ENCODE measurements at places on chromosomes 13 and 19.

GRCh38 chr19:51417810-51418157, 342 bp upstream of the SIGLEC10 start:
- no peak for DNase-seq

DNA sequence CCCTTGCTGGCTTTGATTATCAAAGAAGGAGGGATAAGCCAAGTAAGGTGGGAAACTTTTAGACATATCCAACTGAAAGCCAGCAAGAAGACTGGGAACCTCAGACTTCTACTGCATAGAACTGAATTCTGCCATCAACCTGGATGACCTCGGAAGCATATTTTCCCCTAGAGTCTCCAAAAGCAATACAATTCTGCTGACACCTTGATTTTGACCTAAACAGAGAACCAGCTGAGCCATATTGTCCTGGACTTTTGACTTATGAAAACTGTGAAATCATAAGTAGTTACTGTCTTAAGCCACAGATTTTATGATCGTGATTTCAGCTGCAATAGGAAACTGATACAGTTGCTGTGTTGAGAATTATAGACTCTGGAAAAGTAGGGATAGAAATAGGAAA, 227.6 kb downstream of the PCDH20 start:
- no peak for DNase-seq

GRCh38 chr19:56637976-56638555, 4.9 kb upstream of the SMIM17 start:
- peak; percentile 59 for DNase-seq

- no peak for DNase-seq
Measured at GRCh38 chr19:29247872-29248271, 34.9 kb upstream of the UQCRFS1 start.

GRCh38 chr19:18889949-18890745, 5.8 kb downstream of the CERS1 start:
- no peak for DNase-seq

DNA sequence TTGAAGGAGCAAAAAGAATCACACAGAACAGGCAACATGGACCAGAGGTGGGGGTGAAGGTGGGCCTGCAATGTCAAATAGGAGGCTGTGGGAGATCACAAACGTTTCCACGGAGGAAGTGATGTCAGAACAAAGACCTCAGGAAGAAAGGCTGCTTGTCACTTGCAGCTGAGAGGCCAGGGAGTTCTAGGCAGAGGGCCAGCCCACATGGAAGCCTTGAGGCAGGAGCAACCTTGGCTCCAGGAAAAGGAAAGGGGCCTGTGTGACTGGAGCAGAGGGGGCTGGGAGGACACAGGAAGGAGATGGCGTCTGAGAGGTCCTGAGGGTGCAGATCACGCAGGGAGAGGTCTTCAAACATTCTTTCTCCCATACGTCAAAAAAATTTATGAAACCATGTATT, 16.3 kb downstream of the ZNF160 start:
- no peak for DNase-seq
